Fibroblast of the aortic adventitia (primary cell): ENCODE measurements at places on chromosomes 16 and 17. TPM values are rescaled to one million over a fixed set of nuclear protein-coding genes. Genes with fewer than 3 reads are reported as not detected.

GRCh38 chr17:49358641-49359247, 3.3 kb downstream of the ZNF652 start:
- peak; percentile 37 for DNase-seq

GRCh38 chr17:76005263-76006149, 4.9 kb downstream of the CDK3 start:
- peak; percentile 77 for DNase-seq

GRCh38 chr17:2053380-2054261, 1.3 kb upstream of the HIC1 start:
- DNase-seq = peak; percentile 64

Gene ADCY7
- 7.4 and 26.0 TPM in 2 replicates for total RNA-seq

Gene KRTAP17-1
- not detected in 2 replicates for total RNA-seq
